Suprapubic skin (tissue), 4 donors: ENCODE measurements at places on chromosomes 11 and 22.
A peak's percentile ranks its signal among the peaks of the same experiment; 100 is the strongest.

DNA sequence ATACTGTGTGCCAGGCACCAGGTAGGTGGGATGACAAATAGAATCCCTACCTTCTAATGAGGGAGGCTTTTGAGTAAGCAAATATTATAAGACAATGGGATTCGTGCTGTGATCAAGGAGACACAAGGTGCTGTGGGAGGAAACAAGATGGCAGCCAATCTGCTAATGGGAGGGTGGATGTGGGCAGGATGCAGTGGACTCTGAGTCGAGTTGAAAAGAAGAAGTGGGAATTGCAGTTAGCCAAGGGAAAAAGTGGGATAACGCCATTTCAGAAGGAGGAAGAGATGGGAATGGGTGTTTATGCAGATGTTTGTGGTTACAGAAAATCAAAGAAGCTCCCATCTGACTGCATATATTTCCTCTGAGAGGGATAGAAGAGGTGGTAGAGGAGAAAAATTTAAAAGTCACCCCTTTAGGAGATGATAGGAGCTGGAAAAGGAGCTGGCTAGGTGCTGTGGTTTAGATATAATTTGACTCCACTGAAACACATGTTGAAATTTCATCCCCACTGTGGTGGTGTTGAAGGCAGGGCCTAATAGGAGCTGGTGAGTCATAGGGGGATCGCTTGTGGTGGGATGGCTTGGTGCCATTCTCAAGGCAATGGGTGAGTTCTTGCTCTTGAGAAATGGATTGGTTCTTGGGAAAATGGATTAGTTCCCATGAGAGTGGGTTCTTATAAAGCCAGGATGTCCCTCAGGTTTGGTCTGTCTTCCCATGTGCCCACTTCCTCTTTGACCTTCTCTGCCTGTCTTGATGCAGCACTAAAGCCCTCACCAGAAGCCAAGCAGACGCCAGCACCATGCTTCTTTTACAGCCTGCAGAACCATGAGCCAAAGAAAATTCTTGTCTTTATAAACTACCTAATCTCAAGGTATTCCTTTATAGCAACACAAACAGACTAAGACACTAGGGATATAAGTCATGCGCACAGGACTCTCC lies 30.0 kb upstream of the POU2AF1 start:
- DNase-seq = no peak

- DNase-seq = no peak
These were observed 39.0 kb downstream of the SLCO2B1 start for GRCh38 chr11:75189911-75190310.

- no peak for DNase-seq
These were observed 431.8 kb upstream of the FAT3 start for GRCh38 chr11:91792779-91793262.

- no peak for DNase-seq
These were observed 98.5 kb upstream of the RTL6 start for GRCh38 chr22:44596396-44597125.

DNA sequence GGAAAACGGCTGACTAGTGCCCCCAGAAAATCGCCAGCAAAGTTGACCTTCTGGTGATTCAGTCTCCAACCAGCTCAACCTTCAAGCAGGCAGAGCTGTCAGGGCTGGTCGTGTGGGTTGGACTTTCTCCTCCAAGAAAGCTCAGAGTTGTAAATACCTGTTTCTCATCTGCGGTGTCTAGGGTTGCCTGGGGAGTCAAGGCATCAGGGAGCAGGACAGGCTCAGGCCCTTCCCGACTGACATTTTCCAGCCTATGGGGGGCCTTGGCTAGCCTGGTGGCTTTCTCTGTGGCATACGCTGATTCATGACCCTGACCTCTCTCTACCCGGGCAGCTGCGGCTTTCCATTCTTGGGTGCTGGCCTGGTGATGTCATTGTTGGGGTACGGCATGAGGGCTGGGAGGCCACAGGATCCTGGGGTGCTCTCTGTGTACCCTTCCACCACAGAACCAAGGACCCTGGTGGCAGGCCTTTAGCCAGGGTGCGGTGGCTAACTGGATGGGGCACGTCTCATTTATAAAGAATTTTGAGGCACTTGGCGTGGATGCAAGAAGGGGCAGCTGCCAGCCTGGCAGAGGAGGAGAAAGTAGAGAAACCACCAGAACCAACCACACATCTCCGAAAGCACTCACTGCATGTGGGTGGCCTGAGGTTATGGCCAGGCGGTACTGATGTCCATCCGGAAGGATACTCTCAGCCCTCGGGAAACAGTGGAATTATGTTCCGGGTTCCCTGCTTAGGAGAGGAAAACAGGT lies 64.9 kb downstream of the BCR start:
- DNase-seq = no peak

DNA sequence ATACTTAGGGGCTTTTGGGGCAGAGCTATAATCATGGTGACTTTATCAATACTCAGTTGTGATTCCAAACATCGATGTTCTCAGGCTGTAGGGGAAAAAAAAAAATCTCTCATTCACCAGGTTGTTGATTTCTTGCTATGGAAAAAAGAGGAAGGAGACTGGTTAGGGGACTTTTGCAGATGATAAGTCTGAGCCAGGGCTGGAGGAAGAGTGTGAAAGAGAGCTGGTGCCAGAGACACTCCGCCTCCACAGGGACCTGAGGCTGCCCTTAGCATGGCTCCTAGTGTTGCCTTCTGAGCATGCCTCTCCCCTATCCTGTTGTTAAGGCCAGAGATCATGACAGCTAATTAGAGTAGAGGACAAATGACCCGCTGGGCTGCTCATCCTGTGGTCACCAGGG lies 16.9 kb downstream of the UPB1 start:
- no peak for DNase-seq

GRCh38 chr11:17528906-17529843 lies 15.0 kb downstream of the USH1C start:
- no peak for DNase-seq

GRCh38 chr11:911031-911889 lies 650 bp upstream of the CHID1 start:
- no peak for DNase-seq

DNA sequence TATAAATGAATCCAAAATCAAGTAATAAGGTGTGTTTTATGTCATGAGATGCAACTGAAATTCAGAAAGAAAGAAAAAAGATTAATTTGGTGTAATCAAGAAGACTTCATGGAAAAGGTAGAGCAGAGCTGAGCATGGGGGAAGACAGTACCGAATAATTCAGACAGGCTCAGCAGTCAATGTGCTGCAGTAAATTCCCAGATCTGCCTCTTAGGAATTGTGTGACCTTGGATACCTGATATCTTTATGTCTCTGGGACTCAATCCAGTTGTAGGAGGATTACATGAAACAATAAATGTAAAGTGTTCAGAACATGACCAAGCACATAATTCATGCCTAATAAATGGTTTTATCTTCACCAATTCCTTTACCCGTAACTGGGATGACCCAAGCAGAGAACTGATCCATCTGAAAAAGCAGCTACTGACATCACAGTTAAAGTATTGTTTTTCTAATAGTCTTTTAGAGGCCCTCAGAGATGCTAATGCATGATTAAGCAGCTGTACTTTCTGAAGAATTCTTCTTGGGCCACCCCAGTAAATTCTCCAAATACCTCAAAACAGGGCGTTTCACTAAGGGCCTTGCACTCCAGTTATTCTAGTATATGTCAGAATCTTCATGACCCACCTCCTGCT lies 7.8 kb downstream of the MS4A12 start:
- no peak for DNase-seq

GRCh38 chr11:131025020-131025419 lies 108.7 kb upstream of the SNX19 start:
- no peak for DNase-seq

- DNase-seq = no peak
These were observed 200.7 kb upstream of the NCAM1 start for GRCh38 chr11:112760396-112761059.

- no peak for DNase-seq
These were observed 23.5 kb downstream of the RAB38 start for GRCh38 chr11:88151709-88152265.

DNA sequence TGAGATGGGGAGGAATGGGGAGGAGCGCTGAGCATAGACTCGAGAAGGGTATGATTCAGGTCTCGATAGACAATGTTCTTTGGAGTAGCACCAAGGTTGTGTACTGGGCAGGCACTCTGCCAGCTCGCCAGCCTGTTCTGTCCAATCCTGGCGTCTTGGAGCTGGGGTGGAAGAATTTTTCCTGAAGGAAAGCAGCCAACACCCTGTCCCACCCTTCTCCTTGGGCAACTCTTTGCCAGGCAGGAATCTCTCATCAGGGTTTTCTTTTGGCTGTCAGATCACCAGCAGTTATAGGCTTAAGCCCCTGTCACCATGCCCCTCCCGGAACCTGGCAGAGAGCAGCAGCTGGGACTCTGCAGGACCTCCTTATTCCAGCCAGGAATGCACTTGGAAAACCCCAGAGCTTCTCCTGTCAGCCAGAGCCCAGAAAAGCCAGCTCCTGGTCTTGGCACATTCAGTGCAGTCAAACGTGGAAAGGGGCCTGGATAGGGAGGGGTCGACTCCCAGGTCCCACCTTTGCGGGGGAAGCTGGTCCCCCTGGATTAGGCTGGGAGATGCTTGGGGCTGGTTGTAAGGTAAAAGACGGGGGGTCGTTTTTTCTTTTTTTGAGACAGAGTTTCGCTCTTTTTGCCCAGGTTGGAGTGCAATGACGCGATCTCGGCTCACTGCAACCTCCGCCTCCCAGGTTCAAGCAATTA lies 14.4 kb upstream of the SPTBN2 start:
- peak; percentile 80 for DNase-seq

- no peak for DNase-seq
These were observed 23.0 kb upstream of the EXPH5 start for GRCh38 chr11:108616549-108616948.

- no peak for DNase-seq
These were observed 63.4 kb downstream of the KCNJ1 start for GRCh38 chr11:128803449-128804245.

- no peak for DNase-seq
These were observed 1206.6 kb upstream of the RAG2 start for GRCh38 chr11:37804666-37805065.
